Hematopoietic multipotent progenitor cell (in vitro differentiated cells): ENCODE measurements at places on chromosomes 3 and 15.

DNA sequence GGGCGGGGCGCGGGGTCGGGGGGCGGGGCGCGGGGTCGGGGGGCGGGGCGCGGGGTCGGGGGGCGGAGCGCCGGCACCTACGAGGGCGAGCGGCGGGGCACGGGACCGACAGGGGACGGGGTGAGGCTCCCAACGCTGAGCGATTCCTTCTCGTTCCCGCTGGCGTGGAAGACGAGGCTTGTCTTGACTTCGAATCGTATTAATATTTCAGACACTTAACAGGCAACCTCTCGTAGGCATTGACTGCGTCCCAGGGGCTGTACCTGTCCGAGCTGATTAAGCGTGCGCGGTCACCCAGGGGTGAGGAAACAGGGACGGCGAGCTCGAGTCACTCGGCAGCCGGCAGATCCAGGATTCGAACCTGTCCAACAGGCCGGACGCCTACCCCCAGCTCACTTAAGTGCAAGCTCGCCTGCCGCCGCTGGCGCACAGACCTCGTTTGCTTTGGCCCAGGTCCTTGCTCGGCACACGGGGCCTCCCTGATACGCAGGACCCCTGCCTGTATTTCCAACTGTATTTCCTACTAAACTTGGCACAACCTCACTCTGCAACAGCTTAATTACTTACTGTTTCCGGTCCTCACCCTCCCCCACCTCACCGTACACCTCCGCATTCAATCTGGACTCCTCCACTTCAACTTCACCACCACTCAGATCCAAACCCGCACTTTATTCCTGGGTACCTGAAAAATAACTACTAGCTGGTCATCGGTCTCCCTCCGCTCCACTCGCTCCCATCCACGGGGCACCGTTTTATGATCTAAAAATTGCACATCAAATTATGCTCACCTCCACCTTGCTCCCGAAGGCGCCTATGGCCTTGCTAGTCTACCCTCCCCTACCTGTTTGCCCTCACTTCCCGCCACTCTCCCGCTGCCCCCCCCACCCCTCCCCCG, 722 bp upstream of the ZXDC start:
- DNase-seq, result peak; percentile 49

DNA sequence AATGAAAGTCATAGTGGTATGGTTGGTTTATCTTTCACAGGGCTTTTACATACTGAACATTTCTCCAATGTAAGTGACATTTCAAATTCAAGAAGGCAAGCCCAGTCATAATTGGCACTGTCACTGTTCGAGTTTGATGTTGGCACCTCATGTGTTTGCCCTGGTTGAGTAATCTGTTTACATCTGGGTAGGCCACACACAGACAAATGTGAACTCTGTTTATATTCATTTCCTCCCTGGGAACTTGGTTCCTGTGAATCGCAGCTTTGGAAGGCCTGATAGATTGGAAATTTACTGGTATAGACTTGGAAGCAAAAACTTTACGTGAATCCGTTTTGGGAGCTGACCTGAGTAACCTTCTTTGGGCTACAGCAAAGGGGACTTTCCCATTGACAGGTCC, 395.2 kb upstream of the AZI2 start:
- DNase-seq, result no peak

GRCh38 chr3:22443571-22444233, 692.7 kb upstream of the ZNF385D start:
- DNase-seq, result no peak

DNA sequence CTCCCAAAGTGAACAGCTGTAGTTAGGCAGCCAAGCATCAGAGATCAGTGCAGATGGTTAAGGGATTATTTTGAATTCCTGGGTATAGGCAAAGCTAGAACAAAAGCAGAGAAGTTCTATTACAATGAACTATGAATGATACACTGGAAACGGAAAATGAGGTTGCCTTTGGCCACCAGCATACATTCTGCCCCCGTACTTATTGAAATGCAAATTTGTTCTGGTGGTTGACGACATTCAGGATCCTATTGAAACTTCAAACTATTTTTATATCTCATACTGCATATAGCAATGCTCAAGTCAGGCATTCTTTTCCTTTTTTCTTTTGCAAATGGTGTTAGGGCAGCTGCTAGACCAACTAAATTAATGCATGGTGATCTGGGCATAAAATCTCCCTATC, 61.7 kb downstream of the SLC12A1 start:
- DNase-seq, result no peak

DNA sequence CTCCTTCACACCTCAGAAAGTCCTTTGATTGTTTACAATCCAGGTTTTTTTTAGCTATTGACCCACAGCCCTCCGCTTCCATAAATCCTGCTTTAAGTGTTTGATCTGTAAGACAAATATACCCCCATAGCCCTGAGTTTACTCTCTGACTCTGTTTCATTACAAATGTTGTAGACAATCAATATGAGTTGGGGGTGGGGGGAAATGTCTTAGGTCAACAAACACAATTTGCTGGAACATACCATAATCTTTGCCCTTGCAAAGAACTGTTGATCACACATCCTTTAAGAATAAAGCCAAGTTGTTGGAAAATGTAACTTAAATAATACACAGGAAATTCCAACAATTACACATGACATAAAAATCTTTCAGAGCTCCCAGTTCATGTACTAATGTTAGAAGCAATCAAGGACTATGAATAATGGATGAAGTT, 301.8 kb upstream of the SEMA6D start:
- no peak for DNase-seq

DNA sequence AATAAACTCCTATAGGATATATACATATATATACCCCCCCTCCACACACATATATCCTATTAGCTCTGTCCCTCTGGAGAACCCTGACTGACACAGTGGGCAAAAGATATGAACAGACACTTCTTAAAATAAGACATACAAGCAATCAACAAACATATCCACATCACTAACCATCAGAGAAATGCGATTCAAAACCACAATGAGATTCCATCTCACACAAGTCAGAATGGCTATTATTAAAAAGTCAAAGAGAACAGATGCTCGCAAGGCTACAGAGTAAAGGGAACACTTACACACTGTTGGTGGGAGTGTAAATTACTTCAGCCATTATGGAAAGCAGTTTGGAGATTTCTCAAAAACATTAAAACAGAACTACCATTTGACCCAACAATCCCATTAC, 46.2 kb upstream of the ARHGEF26 start:
- no peak for DNase-seq

- no peak for DNase-seq
Measured at GRCh38 chr15:88258093-88258641, 1.6 kb upstream of the NTRK3 start.

DNA sequence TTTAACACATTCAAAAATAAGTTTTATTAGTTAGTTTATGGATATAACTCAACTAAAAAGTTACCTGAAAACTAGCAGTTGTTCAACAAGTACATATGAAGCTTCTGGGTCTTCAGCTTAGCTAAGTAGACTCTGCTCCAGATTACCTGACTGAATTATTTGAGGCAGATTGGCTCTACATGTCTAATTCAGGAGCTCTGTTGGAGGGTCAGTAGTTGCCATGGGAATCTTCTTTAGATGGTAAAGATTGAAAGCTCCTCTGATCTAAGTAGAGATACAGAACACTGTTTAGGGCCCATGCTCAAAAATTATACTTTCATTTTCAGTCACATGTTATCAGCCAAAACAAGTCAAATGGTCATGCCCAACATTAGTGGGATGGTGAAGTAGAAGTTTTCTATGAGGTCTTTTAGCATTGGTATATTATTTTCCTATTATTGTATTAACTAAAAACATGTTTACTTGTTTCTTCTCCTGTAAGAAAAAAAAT, 1476.9 kb downstream of the OTOL1 start:
- no peak for DNase-seq
